ENCODE measurements at places on chromosomes 16 and 17.

- peak; percentile 85 for DNase-seq
Measured at GRCh38 chr17:82848022-82848592, 8.3 kb upstream of the ZNF750 start.

- no peak for DNase-seq
Measured at GRCh38 chr16:85492295-85492864, 120.7 kb upstream of the GSE1 start.

DNA sequence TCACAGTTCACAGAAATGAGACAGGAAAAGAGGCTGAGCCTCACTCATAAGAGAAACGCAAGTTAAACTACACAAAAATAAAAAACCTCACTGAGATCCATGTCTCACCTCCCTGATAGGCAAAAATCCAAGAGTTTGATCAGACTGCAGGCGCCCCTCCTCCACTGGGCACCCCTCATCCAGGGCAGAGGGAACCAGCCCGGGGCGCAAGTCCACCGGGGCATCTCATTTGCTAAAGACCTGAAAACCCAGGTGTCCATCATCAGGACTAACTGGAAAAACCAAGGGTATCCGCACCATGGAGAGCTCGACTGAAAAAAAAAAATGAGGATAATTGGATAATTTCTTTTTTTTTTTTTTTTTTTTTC, 2.6 kb downstream of the HBZ start:
- DNase-seq: no peak

GRCh38 chr17:78645421-78646295, 68.5 kb upstream of the DNAH17 start:
- no peak for DNase-seq

- DNase-seq: no peak
Measured at GRCh38 chr16:85062323-85062722, 34.7 kb downstream of the KIAA0513 start.

GRCh38 chr16:84879569-84880487, 60.0 kb downstream of the CRISPLD2 start:
- DNase-seq: no peak

GRCh38 chr17:2805961-2806360, 9.7 kb downstream of the RAP1GAP2 start:
- DNase-seq: no peak

DNA sequence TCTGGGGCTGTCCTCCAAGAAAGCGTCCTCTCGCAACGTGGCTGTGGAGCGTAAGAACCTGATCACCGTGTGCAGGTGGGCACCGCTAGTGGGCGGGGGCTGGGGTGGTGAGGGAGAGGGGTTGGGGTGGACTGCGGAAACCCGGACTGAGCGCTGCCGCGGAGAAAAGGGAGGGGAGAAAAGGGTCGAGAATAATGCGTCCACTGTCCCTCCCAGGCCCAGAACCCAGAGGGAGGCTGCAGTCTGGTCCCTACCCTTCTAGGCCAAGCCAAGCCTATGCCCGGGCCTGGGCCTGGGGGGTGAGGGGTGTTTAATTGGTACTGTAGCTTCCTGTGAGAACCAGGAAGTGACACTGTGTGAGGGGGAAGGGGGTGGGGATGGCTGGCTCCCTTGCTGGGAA, 464 bp downstream of the RUNDC3A start:
- no peak for DNase-seq

DNA sequence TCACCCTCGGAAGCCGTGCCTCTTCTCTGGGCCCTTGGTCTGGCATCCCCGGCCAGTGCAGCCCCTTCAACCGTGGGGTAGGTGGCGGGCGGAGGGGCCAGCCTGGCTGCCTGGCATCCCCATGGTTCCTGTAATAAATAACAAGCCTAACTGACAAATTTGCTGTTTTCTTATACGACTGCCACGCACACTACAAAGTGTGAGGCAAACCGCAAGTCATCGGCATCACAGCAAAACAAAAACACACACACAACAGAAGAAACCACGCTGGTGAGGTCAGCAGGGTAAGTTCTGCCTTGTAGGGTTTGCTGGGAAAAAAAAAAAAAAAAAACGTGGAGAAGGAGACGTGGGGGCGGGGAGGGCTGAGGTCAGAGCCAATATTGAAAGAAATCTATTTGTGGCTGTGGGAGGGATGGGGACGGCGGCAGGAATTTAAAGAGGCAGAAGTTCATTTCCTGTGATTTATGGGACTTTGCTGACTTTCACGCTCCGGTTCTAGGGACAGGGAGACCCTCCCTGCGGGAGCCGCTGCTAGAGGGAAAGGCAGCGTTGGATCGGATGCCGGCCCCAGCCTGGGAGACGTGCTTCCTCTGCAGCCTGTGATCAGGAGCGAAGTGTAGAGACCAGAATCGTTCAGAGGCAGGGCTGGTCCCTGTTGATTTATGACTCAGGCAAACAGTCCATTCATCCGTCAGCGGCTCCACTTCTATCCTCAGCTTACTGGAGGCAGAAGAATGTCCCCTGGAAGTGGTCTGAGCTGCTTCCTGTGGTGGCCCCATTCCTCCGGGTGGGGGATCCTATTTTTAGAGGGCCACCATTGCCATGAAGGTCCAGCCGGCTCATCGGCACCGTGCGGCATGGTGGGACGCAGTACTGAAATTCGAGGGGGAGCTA, 162.8 kb downstream of the FOXL1 start:
- DNase-seq: peak; percentile 78

DNA sequence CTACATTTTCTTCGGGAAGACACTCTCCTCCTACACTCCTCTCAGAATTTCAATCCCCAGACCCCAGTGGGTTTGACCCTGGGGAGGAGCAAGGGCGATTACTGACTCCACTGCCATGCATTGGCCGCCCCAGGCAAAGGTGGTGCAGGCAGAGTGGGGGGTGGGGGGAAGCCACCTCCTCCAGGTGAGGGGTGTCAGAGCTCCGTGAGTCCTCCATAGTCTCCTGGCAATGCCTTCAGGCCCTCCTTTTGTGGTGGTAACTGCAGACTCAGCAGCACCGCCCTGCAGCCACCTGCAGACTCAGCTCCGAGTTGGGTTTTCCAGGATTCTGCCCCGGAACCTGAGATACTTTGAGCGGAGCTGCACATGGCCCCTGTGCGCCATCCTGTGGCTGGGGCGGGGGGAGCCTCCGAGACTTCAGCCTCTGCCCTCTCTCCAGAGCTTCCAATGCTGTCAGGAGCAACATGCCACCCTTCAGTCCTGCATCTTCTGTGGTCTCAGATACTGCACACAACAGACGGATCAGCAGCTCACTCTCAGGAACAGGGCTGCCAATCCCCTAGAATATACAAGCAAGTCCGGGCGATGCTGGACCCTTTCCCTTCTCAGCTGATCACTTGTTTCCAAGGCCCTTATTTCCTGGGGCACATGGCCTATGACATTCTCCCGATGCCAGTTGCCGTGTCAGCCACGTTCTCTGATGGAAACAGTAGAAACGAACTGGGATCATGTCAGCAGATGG, 2.4 kb upstream of the SLC47A2 start:
- DNase-seq: no peak

- DNase-seq: no peak
Measured at GRCh38 chr16:2715966-2716885, 3.8 kb downstream of the PRSS27 start.

GRCh38 chr17:41657176-41657754, 31.4 kb upstream of the EIF1 start:
- DNase-seq: no peak

DNA sequence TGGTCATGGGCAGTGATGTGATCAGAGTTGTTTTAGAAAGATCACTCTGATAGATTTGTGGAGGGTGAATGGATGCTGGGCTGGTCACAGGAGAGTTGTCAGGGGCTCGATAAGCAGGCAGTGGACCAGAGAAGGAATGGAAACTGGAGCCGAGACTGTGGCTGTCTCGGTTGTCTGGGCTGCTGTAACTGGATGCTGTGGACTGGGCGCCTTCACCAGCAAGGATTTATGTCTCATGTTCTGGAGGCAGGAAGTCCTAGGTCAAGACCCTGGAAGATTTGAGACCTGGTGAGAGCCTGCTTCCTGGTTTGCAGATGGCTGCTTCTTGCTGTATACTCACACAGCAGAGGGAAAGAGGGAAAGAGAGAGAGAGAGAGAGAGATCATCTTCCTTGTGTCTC, 203.6 kb downstream of the HS3ST4 start:
- DNase-seq: no peak

- no peak for DNase-seq
Measured at GRCh38 chr16:1740781-1741490, 30.4 kb downstream of the NME3 start.

DNA sequence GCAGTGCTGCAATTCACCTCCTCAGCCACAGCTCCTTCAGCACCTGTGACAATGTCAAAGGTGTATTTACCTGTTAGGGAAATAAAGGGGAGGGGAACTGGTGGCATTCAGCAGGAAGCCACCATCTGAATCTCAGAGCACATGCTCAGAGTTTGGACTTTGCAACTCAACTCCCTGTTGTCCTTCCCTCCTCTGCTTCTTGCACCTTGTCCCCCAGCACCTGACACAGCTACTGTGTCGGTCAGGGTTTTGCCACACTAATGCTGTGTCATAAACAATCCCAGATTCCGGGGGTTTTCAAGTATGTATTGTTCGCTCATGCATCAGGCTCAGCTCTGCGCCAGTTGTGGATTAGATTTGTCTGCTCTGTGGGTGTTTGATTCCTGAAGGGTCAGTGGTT, 43.7 kb downstream of the HSBP1 start:
- DNase-seq: no peak

DNA sequence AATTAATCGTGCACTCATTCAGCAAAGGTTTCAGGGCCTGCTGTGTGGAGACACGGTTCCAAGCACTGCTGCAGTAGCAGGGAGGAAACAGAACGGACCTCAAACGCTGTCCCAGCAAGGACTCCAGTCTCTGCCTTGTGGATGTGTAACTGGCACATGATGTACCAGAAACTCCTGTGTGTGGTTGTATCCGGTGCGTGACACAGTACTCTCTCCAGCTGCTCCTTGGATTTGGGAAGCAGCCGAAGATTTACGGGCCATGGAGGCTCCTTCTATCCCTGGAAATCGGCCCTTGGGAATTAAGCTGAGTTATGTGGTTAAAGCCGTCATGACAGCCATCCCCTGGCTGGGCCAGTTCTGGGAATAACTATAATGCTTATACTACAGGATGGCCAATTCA, 8.5 kb upstream of the ANKRD11 start:
- no peak for DNase-seq

DNA sequence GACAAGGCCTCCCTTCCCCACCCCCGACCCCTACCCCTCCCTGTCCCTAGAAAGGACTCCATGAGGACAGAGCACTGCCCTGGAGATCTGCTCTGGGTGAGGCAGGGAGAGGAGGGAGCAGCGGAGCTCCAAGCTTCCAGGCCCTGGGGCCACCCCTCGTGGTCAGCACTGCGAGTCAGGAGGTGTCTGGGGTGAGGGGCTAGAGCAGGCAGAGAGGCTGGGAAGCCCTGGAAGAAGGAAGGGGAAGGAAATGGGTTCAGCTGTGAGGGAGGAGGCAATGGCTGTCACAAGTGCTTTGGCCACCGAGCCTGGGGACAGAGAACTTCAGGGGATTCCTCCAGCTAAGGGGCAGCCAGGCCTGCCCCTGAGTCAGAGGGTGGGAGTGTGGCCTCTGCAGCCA, 28.2 kb upstream of the DNAI2 start:
- no peak for DNase-seq

- no peak for DNase-seq
Measured at GRCh38 chr16:11327277-11328171, 17.7 kb upstream of the RMI2 start.

GRCh38 chr16:83054283-83054682, 427.5 kb downstream of the CDH13 start:
- DNase-seq: no peak

- DNase-seq: no peak
Measured at GRCh38 chr17:57517632-57518456, 227.3 kb downstream of the CCDC182 start.

GRCh38 chr16:50247906-50248608, 18.3 kb upstream of the ADCY7 start:
- DNase-seq: no peak

- DNase-seq: no peak
Measured at GRCh38 chr16:89161763-89162713, 9.5 kb upstream of the CDH15 start.

GRCh38 chr16:11565665-11566064, 21.1 kb downstream of the LITAF start:
- no peak for DNase-seq

DNA sequence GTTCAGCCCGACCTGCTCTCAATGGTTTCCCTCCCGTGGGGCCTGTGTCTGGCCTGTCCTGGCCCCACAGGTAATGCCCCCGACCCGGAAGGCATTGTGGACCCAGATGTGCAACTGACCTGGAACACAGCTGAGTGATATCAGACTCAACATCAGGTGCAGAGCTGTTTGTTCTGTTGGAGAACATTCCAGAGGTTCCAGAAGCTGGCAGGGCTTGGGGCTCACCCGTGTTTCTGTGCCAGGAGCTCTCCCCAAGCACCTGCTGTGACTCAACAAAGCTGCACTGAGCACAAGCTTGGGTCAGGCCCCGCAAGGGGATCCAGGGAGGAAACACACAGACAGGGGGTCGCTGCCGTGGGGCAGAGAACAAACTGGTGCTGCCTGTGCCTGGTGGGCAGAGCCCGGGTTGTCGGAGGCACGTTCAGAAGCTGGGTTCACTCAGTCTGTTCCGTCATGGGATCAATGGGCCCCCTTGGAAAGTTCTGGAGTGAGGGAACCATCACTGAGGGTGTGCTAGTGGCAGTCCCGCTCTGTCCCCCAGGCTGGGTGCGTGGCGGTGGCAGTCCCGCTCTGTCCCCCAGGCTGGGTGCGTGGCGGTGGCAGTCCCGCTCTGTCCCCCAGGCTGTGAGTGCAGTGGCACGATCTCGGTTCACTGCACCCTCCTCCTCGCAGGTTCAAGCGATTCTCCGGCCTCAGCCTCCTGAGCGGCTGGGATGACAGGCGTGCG, 22.1 kb downstream of the HS3ST6 start:
- DNase-seq: no peak

DNA sequence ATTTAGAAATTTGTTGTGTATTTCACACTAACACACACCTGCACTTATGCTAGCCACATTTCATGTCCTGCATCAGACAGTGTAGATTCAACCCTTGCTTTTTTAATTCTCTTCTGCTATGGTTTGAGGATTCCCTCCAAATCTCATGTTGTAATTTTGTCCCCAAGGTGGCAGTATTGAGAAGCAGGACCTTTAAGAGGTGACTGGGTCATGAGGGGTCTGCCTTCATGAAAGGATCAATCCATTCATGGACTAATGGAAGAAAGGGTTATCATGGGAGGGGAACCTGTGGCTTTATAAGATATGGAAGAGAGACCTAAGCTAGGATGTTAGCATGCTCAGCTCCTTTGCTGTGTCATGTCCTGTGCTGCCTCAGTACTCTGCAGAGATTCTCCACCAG, 1032.2 kb downstream of the CDH11 start:
- DNase-seq: peak; percentile 58

DNA sequence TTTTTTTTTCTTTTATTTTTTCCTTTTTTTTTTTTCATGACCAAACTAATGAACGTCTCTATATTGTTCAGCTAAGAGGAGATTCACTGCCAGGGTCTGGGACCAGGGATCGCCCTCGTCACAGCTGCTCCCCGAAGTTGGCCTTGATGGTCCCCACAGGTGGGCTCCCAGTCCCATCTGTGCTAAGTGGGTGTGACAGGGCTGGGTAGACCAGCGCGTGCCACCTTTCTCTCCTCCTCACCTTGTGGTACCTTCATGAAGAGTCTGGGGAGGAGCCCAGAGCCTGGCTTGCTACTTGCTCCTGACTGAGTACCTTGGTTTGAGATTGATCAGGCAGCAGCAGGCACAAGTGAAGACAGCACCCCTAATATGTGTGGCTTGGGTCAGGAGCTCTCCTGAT, 6.5 kb upstream of the FOXF1 start:
- DNase-seq: no peak

- no peak for DNase-seq
Measured at GRCh38 chr17:37691807-37692206, 48.6 kb upstream of the DDX52 start.

Data from adipocyte (in vitro differentiated cells).